ENCODE measurements at places on chromosomes 6 and 20.

DNA sequence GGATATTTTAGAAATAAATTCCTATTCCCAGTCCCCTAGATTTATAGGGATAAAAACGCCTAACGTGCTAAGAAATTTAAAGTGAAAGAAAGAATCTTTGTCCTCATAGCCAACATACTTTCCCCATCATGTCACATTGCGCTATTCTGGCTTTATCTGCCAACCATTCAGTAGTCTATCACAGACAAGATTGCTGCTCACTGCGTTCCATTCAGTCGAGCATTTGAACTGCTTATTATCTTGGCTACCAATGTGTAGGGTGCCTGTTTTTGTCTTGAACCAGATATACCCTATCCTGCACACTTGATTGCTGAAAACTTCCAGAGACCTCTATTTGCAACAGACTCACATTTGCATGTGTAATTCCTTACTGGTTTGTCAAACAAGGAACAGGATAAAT lies 751.5 kb downstream of the EPHA7 start:
- DNase-seq, result no peak

- peak; percentile 33 for DNase-seq
Measured at GRCh38 chr6:158879180-158879579, 60.0 kb upstream of the EZR start.

GRCh38 chr6:2784061-2784460 lies 18.9 kb downstream of the WRNIP1 start:
- DNase-seq, result no peak

DNA sequence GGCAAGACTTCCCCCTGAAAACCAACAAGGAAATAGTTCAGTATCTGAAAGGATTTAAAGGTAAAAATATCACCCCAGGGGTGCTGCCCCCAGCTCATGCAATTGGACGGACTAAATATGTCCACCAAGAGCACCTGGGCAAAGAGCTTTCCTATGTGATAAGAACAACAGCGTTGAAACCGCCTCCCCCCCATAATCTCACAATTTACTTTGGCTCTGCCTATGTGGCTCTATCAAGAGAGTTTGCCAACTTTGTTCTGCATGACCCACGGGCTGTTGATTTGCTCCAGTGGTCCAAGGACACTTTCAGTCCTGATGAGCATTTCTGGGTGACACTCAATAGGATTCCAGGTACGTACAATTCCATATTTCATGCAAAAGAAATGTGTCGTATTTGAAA lies 35.8 kb downstream of the GCNT2 start:
- DNase-seq, result no peak

GRCh38 chr6:5266423-5266822 lies 5.1 kb downstream of the FARS2 start:
- no peak for DNase-seq

DNA sequence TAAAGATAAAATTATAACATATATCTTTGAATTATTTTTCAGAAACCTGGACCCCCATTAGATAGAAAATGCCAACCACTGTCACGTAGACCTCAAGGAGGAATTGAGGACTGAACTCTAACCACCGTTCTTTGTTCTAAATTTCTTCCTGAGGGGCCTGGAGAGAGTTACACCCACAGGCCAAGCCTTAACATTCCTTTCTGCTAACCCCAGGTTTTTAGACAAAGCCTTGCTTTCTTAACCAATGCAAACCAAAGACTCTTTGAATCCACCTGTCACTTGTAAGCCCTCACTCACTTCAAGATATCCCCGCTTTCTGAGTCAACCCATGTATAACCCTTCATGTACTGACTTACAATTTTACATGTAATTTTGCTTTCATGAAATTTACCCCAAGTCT lies 41.0 kb downstream of the SNX14 start:
- no peak for DNase-seq

- DNase-seq, result no peak
Measured at GRCh38 chr6:13256266-13257001, 71.9 kb downstream of the TBC1D7 start.

DNA sequence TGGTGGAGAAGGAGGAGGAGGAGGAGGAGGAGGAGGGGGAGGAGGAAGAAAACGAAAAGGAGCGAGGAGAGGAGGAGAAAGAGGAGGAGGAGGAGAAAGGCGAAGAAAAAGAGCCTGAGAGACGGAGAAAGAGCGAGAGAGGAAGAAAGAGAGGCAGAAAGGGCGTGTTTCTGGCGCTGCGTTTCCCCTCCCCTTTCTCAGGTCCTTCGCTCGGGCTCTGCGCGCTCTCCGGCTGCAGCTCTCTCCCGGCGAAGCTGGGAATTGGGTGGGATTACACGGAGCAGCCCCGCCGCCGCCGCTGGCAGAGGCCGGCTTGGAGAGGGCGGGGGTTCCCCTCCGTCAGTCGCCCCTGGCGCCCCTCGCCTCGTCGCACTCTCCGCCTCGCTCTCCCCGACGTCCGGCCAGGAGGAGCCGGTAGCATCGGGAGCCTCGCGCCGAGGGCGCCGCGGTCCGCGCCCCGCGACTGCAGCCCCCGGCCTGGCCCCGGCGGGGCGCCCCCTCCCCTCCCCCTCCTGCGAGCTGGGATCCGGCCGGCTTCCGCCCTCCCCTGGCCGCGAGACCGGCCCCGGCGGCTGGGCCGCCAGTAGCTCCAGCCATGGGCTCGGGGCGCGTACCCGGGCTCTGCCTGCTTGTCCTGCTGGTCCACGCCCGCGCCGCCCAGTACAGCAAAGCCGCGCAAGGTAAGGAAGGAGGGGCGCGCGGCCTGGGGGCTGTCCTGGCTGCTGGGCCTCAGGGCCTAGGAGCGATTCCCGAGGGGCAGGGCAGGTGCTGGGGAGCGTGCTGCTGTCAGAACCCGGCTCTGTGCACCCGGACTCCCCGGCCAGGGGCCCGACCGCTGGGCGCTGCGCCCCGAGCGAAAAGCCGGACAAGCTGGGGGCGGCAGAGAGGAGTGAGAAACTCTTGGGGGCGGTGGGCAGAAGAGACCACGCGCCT lies at the start of gene SCUBE3:
Gene SCUBE3 (plus strand): TSS at position 133 of the 933 bp plus-strand sequence. CDS start 463 bp downstream, at position 596.
- DNase-seq, result no peak

GRCh38 chr20:53020376-53020775 lies 48.2 kb downstream of the TSHZ2 start:
- DNase-seq, result no peak

DNA sequence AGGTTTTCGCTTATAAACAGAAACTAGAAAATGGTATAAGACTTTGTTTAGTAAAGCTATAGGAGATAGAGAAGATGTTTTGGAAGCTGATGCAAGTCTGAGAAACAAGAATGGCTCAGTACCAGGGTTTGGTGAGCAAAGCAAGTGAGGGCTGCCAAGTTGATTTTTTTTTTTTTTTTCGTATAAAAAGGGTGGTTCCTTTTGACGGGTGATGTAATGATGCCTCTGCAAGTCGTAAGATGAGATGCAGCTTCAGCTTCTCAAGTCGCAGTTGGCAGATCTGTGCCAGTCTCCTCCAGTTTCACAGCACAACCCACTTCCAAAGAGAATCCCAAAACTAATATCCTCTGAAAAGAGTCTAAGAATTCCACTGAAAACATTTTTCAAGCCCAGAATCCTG lies 252.8 kb upstream of the CDH4 start:
- DNase-seq, result no peak

DNA sequence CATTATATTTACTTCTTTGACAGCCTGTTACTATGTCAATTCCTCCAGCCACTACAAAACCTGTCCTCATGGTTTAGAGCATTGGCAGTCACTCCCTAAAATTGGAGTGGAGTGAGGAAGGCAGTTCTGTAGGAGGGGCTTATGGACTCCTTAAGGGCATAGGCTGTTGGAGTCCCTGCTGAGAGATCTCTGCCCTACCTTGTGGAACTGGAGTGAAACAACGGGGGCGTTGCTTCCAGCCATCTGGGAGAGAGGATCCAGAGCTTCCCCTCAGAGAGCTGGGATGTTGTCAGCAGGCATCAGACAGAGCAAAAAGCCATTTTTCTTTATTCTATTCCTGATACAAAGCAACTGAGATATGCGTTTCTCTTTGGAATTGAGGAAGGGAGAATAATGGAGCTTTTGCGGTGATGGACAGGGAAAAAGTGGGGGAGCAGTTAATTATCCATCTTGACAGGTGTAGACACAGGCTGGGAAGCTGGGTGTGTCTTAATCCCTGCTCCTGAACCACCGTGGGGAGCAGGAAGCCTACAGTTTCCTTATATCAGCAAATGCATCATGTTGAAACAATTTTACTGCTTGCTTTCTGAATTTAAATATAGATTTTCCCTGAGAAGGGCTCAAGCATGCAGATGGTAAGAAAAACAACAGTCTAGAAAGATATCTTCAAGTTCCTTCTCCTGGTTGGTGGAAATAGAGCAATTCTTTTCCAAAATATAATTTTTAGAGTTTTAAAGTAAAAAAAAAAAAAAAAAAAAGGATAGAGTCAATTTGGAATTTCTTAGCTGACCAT lies 402.5 kb downstream of the PLCB1 start:
- DNase-seq, result no peak

DNA sequence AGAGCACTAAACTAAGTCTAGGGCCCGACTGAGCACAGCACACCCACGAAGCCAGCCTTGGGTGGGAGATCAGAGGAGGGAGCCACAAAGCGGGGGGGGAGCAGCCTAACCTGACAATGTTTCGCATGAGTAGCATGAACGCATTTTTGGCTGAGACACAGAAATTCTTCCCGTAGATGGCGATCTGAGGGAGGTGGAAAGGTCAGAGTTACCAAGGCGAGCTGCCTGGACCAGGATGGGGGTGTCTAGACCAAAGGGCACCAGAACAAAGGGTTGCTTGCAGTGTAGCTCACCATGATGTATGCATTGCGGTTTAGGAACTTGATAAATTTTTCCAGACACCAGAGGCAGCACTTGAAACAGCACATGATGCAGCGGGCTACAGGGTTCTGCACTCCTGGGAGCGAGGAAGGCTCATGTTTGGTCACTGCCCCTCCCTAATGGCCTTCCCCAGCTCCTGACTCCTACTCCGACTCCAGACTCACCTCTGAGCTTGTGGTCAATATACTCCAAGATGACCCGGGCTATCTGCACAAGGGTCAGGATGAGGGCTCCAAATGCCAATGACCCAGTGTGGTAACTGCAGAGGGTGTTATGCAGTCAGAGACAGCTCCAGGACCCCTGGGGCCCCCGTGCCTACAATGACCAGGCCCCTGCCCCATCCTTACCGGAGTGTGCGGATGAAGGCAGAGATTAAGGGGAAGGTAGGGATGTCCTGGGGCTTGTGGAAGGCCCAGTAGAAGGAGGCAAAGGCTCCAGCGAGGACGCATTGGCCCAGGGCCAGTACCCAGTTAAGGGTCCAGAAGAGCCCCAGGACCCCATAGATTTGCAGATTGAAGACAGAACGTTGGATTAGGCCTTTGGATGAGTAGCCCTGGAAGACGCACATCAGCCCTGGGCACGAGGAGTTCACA lies 2.8 kb upstream of the NEU1 start:
- DNase-seq, result no peak

- no peak for DNase-seq
Measured at GRCh38 chr6:2967936-2968335, 3.4 kb downstream of the SERPINB6 start.

DNA sequence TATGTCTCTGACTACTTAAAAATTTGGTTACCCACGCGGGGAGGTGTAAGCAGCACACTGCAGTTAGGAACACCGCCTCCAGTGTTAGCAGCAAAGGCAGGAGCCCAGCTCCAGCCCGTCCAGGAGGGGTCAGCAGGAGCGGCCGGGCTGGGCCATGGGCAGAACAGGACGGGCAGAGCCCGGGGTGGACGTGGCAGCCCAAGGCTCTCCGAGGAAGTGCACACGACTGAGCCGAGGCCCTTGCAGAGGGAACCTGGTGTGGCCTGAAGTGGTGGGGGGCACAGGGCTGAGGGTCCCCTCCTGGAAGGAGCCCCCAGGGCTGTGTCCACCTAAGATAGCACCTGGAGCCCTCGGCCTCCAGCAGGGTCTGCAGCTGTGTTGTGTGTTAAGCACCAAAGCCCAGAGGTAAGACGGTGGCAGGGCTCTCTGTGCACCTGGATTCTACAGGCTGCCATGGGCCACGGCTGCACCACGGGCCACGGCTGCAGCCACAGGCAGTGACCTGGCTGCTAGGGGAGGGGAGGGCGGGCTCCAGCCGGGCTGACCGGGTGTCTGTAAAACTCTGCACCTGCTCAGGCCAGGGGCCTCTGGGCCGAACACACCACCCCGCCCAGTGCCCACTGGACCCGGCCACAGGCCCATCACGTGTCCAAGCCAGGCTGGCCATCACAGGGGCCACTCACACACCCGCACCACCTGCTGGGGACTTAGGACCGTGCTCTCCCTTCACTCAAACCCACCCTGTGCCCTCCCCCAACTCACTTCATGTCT lies 6.6 kb downstream of the SLC2A4RG start:
- no peak for DNase-seq

- no peak for DNase-seq
Measured at GRCh38 chr6:33815854-33816253, 12.1 kb upstream of the MLN start.

- DNase-seq, result no peak
Measured at GRCh38 chr6:72651967-72652956, 30.4 kb downstream of the KCNQ5 start.

DNA sequence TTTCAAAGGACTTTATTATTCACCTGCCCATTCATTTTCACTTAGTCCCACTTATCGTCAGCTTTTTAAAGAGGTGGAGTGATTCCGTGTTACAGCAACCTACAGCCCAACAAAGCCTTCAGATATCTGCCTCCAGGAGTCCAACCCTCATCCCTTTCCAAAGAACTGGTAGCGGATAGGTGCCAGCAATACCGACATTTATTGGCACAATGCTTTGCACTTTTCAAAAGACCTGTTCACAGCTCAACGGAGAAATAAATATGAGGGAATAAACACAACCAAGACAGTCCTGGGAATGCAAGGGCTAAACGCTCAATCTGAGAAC lies 819 bp upstream of the MTRF1L start:
- DNase-seq, result no peak

DNA sequence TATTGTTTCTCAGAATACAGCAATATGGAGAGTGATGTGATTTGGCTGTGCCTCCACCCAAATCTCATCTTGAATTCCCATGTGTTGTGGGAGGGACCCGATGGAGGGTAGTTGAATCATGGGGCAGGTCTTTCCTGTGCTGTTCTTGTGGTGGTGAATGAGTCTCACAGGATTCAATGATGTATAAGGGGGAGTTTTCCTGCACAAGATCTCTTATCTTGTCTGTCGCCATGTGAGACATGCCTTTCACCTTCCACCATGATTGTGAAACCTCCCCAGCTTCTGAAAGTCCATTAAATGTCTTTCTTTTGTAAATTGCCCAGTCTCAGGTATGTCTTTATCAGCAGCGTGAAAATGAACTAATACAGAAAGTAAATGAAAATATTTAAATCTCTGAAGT lies 234.8 kb upstream of the TENT5A start:
- no peak for DNase-seq

GRCh38 chr20:12649234-12649633 lies 359.5 kb upstream of the SPTLC3 start:
- no peak for DNase-seq

GRCh38 chr6:22612236-22612635 lies 42.9 kb downstream of the HDGFL1 start:
- no peak for DNase-seq

GRCh38 chr6:53038141-53038540 lies 27.1 kb upstream of the FBXO9 start:
- no peak for DNase-seq

- no peak for DNase-seq
Measured at GRCh38 chr6:136779682-136780081, 12.6 kb downstream of the MAP3K5 start.
